ENCODE measurements at places on chromosomes 7 and 10. TPM values are rescaled to one million over a fixed set of nuclear protein-coding genes. Genes with fewer than 3 reads are reported as not detected.

FBXO24 gene
- total RNA-seq, result 0.41 TPM

DNA sequence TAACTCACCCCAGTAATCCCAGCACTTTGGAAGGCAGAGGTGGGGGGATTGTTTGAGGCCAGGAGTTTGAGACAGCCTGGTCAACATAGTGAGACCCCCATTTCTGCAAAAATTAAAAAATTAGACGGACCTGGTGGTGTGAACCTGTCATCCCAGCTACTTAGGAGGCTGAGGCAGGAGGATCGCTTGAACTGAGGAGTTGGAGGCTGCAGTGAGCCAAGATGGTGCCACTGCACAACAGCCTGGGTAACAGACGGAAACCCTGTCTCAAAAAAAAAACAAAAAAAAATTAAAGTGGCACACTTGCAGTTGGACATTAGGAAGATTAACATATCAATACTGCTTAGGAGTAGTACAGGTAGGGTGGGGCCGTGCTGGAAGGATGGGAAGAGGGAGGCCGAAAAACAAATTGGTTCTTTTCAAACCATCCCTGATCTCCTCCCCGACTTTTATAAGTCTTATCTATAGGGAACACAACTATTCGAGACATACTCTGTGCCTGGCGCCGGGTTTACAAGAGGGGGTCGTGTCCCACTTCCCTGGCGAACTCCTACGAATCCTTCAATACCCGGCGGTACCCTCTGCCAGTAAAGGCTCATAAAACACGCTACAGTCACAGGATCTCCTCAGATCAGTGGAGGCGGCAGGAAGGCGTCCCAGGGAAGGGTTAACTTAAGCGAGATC is 628 bp downstream of the TAF6 start:
- DNase-seq, result no peak

DNA sequence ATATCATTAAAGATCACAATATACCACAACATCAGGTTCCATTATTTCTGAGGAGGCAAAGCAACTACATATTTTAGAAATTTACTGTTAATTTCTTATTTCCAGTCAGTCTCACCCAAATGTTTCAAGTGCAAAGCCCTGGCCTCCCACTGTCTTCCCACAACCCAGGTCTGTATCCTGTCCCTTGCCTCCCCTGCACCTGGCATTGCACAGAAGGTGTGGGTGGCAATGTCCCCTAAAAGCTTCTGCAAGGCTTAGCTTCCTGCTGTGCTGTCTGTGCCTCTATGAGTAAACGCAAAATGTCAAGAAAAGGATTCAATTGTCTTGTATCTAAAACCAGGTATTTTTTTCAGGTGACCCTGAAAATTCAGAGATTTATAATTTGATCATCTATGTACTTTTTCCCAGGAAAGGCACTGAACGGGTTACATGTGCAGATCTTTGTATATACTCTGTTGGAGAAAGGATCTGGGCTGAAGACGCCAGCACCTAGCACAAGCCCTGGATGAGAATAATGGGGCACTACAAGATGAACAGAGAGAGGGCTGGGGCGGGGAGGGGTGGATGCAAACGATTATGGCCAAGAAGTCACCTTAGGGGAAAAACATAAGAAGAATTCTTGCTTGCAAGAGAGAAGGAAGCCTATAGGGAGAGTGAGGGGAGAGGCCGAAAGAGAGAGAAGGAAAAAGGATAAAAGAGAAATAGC is 3.1 kb upstream of the ANTXRL start:
- DNase-seq, result no peak

- DNase-seq, result no peak
Measured at GRCh38 chr7:538764-539685, 19.4 kb upstream of the PDGFA start.

SPDYE18 gene
- total RNA-seq, result 0.93 TPM

- no peak for DNase-seq
Measured at GRCh38 chr10:82558014-82558607, 683.1 kb downstream of the NRG3 start.

HIBADH gene
- total RNA-seq, result 23.2 TPM

TAS2R41 gene
- not detected for total RNA-seq

DNA sequence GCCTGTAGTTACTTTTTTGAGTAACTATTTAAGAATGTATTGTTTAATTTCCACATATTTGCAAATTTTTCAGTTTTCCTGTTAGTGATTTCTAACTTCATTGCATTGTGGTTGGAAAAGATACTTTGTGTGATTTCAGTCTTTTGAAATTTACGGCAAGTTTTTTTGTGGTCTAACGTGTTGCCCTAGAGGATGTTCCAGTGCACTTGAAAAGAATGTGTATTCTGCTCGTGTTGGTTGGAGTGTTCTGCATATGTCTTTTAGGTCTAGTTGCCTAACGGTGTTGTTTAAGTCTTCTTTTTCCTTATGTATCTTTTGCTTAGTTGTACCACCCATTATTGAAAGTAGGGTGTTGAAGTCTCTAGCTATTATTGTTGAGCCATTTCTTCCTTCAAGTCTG is 59.7 kb downstream of the LCOR start:
- no peak for DNase-seq

PRLHR gene
- total RNA-seq, result 1.5 TPM

GPR37 gene
- 6.6 TPM for total RNA-seq

DNA sequence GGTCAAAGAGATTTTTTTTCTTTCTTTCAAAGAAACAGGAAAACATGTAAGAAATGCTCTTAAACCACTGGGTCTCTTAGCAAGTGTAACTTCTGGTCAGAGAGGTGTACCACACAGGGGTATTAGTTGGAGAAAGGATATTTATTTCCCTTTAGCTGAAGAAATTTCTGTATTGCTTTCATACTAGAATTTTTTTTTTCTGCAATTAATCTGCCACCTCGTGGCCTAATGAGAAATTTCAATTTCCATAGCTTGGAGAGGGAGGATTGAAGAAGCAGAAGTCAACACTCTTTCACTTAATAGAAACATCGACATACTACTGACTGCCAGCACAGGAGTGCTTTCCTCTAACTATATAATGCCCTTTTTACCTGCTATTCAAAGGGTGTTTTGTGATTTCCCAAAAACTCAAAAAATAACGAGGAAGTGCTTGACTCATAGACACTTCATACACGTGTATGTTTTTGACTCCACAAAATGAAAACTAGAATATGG is 177.6 kb upstream of the NAMPT start:
- DNase-seq, result no peak

DNA sequence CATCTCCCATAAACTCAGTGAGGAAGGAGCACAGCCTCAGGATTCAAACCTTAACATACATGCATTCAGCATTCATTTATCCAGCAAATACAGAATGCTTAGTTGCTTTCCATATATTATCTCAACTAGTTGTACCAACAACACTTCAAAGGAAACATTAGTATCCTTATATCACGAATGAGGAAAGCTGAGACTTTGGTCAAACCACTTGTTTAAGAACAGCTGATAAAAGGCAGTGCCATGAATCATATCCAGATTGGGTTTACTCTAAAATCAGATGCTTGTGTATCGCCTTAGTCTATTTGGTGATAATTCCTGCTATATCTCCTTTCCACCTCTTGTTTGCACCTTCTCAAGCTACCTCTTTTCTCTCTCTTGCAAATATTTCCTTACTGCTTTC is 1.9 kb upstream of the CPED1 start:
- no peak for DNase-seq

DNA sequence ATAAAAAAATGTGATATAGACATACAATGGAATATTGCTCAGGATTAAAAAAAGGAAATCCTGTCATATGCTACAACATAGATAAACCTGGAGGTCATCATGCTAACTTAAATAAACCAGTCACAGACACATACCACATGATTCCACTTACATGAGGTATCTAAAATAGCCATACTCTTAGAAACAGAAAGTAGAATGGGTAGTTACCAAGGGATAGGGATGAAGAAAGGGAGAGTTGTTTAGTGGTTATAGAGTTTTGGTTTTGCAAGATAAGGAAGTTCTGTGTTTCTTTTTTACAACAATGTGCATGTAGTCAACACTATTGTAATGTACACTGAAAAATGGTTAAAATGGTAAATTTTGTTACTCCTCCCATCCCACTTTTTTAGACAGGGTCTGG is 30.5 kb downstream of the BICC1 start:
- DNase-seq, result no peak
